ENCODE measurements at places on chromosomes 5 and 9.

DNA sequence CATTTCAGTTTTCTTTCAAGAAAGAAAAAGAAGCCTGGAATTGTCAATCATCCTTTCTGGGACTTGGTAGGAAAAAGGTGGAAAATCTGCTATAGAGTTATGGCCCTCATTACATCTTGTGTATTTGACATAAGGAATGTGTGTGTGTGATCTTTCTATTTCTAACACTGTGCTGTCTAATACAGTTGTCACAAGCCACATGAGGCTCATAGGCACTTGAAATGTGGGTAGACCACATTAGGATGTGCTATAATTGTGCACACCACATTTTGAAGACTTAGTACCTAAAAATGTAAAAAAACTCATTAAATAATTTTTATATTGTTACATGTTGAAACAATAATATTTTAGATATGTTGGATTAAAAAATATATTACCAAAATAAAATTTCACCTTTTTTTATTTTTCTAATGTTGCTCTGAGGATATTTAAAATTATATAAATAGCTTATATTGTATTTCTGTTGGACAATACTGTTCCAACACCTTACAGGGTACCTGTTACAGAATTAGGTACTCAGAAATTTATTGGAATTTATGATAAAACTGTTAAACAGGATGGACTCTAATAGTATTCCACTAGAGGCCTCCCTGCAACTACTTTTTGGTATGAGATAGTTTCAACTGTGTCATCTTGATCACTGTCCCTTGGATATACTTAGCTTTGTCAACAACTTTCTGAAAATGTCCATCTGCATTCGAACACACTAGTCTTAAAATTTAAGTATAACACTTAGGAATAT, 18.4 kb downstream of the MSANTD3 start:
- no peak for DNase-seq

- DNase-seq = peak; percentile 20
Observed at GRCh38 chr5:24177821-24178220, 467.0 kb downstream of the CDH10 start.

GRCh38 chr9:126306071-126306647, 20.5 kb upstream of the MVB12B start:
- no peak for DNase-seq

DNA sequence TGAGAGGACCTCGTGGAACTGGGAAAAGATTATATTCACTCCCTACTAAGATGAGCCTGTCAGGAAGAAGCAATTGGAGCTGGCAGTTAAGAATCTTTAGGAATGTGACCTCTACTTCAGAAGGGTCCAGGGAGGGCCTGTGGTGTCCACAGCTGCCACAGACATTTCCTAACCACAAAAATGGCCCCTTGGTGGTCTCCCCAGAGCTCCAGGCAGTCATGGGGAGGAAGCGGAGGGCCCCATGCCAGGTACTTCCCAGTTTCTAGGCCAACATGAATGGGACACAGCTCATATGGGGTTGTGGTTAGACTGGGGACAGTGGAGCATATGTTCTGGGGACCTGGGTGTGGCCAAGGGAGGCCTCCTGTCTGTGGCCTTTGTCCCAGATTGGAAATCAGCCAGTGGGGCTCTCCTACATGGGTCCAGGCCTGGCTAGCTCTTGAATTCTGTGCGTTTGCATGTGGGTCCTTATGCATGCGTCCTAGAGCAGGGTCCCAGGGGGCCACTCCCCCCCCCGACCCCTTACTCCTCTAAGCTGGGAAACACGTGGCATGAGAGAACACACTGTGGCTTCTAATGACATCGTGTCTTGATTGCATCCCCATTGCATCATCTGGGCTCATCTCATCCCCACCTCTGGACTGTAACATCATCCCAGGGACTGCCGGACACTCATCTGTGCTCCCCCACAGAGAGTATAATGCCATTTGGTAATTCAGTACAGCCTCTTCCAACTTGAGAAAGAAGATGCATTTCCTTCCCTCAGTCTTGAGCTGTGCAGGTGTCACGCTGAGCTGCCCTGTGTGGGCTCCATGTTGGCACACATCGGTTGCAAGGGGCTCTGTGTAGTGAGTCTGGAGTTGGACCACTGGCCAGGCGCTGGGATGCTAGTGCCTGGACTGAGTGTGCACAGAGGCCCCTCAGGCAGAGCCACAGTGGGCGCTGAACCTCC, 31.3 kb downstream of the IRF1 start:
- peak; percentile 87 for DNase-seq
